ENCODE measurements at places on chromosomes 13 and 19.

GRCh38 chr19:53982611-53983010 lies 8.8 kb upstream of the CACNG6 start:
- no peak for DNase-seq

DNA sequence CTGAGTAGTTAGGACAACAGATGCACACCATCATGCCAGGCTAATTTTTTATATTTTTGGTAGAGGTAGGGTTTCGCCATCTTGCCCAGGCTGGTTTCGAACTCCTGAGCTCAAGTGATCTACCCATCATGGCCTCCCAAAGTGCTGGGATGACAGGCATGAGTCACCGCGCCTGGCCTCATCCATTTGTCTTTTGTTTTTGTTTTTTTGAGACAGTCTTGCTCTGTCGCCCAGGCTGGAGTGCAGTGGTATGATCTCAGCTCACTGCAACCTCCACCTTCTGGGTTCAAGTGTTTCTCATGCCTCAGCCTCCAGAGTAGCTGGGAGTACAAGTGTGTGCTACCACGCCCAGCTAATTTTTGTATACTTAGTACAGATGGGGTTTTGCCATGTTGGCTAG lies 57.0 kb downstream of the DNM2 start:
- no peak for DNase-seq

- DNase-seq: no peak
Measured at GRCh38 chr19:54670576-54671357, 8.0 kb downstream of the LILRB4 start.

DNA sequence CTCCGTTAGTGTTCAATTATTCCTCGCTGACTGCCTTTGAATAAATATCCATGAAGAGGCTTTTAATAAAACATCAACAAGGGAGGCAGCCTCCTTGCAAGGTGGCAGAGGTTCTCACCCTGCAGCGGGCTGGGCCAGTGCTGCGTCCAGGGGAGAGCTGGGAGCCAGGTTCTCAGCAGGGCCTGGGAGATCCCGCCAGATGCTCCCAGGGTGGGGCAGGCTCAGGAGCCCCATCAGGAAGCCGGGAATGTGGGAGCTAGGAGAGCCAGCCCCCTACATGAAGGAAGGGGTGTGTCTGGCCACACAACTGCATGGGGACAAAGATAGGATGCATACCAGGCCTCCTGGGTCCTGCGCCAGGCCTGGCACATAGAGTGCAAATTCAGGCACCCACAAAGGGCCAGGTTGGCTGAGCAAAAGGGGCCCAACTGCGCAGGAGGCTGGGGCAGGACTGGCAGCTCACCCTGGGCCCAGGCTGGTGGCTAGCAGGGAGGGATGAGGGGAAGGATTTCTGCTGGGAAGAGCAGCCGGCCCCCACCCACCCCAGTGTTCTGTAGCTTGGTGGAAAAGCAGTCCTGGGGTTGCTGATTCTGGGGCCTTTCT lies 22.8 kb downstream of the VSTM2B start:
- no peak for DNase-seq

DNA sequence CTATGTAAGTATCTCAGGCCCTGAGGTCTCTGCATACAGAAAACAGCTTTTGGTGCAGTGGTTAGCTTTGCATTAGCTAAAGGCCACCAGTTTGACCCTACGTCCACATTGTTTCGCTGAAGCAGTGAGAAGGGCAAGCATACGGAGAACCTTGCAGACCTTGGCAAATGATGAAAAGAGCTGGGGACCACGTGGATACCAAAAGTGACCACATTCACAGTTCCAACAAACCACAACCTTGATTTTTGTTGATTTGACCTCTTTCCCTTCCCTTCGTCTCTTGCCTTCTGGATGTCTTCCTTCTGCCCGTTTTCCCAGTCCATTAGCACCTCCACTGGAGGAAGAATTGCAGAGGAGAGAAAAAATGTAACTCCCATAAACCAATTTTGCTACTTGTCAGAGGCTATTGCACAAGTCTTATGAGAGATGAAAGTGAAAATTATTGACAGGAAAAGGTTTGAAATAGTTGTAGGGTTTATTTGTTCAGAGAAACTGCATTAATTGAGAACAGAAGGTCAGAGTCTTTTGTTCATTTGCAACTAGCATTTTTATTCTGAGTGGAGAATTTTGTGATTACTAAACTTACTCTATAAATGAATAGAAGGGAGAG lies 293.9 kb upstream of the HTR2A start:
- no peak for DNase-seq

DNA sequence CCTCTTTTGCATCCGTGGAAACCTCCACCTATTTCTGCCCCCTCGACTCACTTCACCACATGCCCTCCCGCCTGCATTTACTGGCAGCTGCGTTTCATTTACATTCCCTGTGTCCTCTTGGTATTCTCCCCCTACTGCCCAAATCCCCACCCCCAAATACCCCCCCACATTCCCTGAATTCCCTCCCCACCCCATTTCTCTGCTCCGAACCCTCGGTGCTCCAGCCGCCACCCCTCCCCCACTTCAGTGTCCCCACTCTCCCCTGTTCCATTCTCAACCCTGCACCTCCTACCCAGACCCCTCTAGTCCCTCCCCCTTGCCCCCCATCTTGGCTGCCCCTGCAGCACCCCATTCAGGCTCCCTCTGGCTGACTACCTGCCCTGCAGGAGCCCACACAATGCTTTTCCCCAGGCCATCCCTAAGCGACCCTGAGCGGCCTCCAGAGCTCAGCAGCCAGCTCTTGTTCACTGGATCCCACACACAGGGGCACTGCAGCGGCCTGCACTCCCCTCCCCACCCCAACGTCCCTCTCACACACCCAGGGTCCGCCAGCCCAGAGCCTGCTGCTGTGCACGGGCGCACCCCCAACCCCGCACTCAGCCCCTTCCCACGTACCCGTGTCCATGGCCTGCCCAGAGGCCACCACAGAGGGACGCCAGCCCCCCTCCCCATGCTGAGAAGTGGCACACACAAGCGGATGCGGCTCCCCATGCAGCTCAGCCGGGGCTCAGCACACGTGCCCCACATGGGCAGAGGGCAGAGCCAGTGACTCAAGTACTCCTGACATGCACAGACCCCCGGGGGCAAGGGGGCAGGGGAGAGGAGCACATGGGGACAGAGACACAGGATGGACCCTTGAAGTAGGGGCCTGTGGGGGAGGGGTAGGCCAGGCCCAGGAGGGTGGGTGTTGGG lies 26.3 kb downstream of the SHANK1 start:
- DNase-seq: no peak

- DNase-seq: peak; percentile 23
Measured at GRCh38 chr19:51552996-51553725, 17.9 kb upstream of the ZNF175 start.

DNA sequence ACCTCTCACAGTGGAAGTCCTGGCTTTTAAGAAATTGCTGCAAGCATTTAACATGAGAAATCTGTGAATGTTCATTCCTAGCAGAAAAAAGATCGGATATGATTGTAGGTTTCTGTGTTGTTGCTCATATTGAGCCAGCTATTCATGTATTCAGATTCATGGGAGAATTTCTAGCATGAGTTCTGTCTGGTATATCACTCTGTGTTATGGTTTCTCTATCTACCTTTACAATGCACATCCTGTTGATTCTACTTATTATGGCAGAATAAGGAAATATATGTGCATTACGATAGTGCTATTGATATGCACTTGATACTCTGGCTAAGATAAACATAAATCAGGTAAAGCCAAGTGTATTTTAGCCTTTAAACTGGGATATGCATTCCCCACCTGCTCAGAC lies 138.2 kb downstream of the KCNRG start:
- DNase-seq: no peak

- DNase-seq: no peak
Measured at GRCh38 chr13:72258340-72258981, 391.5 kb upstream of the DACH1 start.

DNA sequence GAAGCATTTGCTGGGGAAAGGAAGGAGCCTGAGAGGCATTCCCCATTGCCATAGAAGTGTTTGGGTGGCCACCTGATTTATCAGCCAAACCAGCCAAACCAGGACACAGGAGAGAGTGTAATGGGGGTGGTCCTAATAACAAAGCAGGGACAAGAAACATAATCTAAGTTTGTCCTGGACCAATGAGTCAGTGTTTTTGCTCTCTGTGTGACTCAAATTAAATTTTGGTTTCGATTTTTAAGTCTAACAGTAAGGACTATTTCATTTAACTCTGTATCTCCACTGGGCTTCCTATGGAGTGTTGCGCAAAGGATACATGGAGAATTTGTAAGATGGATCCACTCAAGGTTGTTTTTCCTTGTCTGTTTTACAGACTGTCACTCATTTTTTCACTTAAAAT lies 19.5 kb upstream of the TRPC4 start:
- no peak for DNase-seq

- no peak for DNase-seq
Measured at GRCh38 chr19:17076543-17076991, 990 bp downstream of the MYO9B start.

- no peak for DNase-seq
Measured at GRCh38 chr13:35531526-35531925, 55.0 kb upstream of the MAB21L1 start.

DNA sequence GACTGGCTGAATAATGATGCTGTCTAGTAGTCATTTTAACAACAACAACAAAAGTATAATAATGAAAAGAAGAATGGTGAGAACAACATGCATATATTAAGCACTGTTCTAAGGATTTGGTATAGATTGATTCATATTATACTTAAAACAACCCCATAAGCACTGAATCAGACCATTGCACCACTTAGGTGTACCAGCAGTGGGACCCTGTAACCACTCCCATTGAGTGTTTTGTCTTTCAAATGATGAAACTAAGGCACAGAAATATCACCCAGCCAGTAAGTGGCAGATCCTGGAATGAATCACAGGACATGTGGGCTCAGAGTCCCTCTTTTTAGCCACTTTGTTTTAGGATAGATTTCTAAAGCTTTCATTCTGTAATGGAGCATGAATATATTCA lies 14.9 kb upstream of the TNFSF11 start:
- DNase-seq: no peak

DNA sequence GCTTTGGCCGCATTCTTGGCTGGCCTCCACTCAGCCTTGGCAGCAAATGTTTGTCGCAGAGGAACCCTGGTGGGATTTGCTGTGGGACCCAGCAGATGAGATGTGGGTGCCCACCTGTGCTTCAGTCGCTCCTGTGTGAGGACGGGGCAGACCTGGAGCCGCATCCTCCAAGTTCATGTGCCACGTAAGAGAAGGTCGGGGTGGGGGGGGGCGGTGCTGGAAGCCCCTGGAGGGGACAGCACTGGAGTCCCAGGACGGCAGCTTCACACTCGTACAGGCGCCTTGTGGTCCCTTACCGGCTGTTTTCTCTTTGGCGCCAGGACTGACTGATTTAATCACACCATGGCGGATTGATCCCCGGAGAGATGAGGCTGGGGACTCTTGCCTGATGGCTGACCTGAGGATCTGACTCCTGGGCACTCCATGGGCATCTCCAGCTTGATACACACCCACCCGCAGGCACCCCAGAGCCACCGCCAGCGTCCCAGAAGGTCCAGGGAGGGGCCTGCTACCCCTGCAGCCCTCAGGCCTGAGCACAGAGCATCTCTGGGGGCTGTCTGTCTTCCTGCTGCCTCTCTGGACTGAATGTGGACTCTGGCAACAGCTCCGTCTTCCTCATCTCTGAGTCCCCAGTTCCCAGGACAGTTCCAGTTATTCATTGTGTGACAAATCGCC lies 10.0 kb upstream of the GRTP1 start:
- no peak for DNase-seq

- DNase-seq: no peak
Measured at GRCh38 chr19:44587963-44588770, 25.2 kb upstream of the IGSF23 start.

DNA sequence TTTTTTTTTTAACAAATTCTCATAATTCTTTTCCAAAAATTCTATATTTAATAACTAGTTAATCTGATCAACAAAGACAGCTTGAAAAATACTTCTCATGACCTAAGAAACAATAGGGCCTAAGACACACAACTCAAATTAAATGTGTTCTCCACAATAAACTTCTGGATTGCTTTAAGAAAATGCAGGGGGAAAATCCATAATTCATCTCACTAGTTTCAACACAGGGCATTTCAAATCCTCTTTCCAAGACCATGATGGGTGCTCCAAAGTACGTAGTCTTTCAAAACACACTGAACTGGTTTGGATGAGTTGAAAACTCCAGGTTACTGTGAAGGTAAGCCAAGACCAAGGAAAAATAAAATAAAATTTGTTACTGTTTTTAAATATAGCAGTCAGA lies 62.6 kb downstream of the DCLK1 start:
- DNase-seq: no peak

GRCh38 chr19:45180936-45181335 lies 2.4 kb downstream of the BLOC1S3 start:
- DNase-seq: no peak

DNA sequence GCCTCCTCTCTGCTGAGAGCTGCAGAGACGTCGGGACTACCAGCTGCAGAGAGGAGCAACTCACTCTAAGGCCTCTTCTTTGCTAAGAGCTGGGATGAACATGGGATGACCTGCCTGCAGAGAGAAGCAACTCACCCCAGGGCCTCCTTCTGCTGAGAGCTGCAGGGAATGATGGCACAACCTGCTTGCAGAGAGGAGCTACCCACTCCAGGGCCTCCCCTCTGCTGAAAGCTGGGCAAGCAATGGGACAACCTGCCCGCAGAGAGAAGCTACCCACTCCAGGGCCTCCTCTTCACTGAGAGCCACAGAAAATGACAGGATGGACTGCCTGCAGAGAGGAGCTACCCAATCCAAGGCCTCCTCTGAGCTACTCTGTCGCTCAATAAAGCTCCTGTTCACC lies 6.9 kb upstream of the MLLT1 start:
- no peak for DNase-seq

GRCh38 chr13:79171141-79172061 lies 234.7 kb downstream of the RBM26 start:
- DNase-seq: no peak

GRCh38 chr19:34676697-34677385 lies at the start of gene SCGB2B2:
TSS of gene SCGB2B2 (minus strand) at chr19:34677159. CDS start at chr19:34594563, 82,596 bp downstream.
- DNase-seq: peak; percentile 93

DNA sequence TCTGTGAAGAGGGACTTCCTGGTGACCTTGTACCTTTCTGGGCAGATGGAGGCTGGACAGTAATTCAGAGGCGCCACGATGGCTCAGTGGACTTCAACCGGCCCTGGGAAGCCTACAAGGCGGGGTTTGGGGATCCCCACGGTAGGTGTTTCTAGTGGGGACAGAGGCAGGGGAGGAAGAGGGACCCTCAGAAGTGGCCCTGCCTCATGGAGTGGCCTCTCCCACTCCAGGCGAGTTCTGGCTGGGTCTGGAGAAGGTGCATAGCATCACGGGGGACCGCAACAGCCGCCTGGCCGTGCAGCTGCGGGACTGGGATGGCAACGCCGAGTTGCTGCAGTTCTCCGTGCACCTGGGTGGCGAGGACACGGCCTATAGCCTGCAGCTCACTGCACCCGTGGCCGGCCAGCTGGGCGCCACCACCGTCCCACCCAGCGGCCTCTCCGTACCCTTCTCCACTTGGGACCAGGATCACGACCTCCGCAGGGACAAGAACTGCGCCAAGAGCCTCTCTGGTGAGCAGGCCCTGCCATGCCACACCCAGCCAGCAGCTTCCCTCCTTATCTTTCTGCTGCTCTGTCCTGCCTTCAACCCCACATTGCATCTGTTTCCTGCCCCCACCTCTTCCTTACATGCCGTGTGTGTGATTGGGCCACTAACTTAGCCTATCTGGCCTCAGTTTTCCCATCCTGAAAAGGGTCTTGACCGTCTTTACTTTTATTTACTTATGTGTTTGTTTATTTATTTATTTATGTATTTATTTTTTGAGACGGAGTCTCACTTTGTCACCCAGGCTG lies 7.3 kb downstream of the ANGPTL4 start:
- peak; percentile 18 for DNase-seq

Measured in anterior cingulate cortex (tissue), 58 donors.